Stimulated activated effector memory CD8-positive, alpha-beta T cell treated with anti-CD3 and anti-CD28 coated beads, Interleukin-12 subunit alpha, Interleukin-12 subunit beta, amount 100 ng/mL, for 72 hours (primary cell): ENCODE measurements at places on chromosomes 6 and 20.

- no peak for DNase-seq
Observed at GRCh38 chr6:138673346-138674014, 100.1 kb upstream of the CCDC28A start.

DNA sequence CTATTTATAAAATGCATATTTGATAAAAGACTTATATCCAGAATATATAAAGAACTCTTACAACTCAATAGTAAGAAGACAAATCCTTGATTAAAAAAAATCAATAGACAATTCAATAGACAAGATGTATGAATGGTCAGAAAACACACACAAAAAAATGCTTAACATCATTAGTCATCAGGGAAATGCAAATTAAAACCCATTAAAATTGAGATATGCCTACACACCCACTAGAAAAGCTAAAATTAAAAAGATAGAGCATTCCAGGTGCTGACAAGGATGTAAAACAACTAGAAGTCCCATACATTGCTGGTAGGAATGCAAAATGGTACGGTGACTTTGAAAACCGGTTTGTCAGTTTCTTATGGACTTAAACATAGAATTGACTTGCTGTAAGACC is 127.1 kb downstream of the TFAP2B start:
- DNase-seq: no peak

DNA sequence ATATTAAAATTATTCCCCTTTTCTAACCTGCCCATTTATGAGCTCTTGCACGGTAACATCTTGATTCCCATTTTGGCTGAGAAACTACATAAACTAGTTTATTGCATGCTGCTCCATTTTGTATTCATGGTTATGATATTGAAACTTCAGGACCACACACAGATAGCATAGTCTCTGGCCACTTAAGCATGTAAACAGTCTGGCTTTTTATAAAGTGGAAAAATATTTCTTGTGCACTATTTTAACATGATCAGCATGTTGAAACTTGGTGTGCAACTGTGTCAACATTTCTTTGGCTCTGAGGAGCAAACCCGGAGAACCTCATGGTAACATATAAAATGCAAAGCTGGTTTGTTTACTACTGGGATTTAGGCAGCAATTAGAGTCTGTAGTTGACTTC is 70.7 kb downstream of the SLX4IP start:
- DNase-seq: no peak

GRCh38 chr6:160330619-160331018 is 17.6 kb upstream of the SLC22A3 start:
- DNase-seq: no peak

GRCh38 chr6:163152701-163153100 is 261.8 kb upstream of the QKI start:
- DNase-seq: no peak

GRCh38 chr6:125789576-125790357 is 993 bp upstream of the NCOA7 start:
- DNase-seq: peak; percentile 82

- no peak for DNase-seq
Observed at GRCh38 chr6:25086500-25087091, 150.8 kb upstream of the RIPOR2 start.

GRCh38 chr6:159718634-159719033 is 8.7 kb upstream of the WTAP start:
- no peak for DNase-seq

DNA sequence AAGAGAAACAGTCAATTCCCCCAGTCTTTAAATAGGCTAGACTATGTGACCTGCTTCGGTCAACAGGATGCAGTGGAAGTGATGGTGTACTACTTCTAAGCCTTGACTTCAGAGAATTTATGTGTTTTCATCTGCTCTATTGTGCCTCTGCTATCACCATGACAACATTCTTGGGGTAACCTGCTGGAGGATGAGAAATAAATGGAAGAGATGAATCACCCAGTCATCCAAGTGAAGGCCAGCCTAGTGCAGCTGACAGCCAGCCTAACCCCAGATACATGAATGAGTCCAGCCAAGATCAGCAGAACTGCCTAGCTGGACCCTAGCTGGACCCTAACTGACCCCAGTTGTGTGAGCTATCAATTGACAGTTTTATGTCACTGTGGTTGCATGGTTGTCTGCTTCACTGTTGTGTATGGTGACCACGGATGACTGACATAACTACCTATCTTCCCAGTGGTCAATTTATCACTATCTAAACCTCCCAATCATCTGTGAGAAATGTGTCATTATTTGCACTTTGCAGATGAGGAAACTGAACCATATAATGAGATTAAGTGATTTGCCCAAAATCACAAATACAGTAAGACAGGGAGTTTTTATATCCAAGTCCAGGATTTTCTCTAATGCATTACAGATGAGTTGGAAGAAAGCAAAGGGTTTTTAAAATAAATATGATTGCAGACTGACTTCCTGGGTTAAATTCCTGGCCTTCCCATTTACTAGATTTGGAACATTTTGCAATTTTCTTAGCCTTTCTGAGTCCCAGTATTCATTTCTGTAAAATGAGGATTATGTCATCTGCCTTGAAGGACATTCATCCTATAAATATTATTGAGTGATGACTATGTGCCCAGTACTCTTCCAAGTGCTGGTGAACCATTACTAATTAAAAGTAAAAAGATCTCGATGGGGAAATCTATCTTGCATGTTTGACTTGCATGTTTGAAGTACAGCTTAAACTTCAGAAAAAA is 136.4 kb upstream of the PLCB4 start:
- DNase-seq: no peak

- DNase-seq: no peak
Observed at GRCh38 chr6:11423072-11423471, 114.5 kb upstream of the TMEM170B start.

GRCh38 chr20:34475979-34476736 is 40.1 kb upstream of the DYNLRB1 start:
- peak; percentile 10 for DNase-seq

DNA sequence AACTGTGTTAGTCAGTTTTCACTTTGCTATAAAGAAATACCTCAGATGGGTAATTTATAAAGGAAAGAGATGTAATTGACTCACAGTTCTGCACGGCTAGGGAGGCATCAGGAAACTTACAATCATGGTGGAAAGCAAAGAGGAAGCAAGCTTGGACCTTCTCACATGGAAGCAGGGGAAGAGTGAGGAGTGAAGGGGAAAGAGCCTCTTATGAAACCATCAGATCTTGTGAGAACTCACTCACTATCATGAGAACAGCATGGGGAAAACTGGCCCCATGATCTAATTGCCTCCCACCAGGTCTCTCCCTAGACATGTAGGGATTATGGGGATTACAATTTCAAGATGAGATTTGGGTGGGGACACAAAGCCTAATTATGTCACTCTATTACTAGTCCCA is 41.3 kb upstream of the PLAGL1 start:
- no peak for DNase-seq

GRCh38 chr20:43960231-43960630 is 45.6 kb downstream of the TOX2 start:
- DNase-seq: no peak

GRCh38 chr6:115982453-115982852 is 78.2 kb downstream of the FRK start:
- DNase-seq: no peak

DNA sequence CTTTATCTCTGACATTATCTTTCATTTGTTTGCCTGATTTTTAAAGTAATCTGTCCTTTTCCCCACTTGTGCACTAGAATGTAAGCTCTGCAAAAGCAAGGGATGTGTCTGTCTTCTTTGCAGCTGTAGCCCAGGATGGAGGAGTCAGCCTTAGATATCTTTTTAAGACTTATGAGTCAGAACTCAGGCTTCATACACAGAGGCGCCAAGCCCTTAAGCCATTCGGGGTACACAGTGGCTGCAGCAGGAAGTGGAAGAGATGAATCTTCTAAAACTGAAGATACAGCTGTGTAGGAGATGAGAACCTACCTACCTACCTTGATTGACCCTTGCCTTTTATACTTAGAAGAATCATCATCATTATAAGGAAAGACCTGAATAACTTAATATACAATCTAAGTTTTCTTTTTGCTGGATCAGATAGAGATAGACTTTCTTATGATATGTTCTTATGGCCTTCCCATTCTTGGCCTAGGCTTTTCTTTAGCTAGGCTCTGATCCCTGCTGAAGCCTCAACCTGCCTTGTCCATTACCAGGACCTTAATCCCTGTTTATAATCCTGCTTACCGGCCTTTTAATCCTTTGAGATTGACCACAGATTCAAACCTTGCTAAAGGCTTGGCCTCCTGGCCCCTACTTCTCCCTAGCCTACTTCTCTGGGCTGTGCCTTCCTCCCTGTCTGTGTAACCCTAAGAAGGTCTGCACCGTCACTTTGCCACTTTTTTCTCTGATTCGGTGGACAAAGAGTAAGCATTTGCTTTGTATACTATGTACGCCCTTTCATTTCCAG is 304.5 kb downstream of the PRL start:
- no peak for DNase-seq

DNA sequence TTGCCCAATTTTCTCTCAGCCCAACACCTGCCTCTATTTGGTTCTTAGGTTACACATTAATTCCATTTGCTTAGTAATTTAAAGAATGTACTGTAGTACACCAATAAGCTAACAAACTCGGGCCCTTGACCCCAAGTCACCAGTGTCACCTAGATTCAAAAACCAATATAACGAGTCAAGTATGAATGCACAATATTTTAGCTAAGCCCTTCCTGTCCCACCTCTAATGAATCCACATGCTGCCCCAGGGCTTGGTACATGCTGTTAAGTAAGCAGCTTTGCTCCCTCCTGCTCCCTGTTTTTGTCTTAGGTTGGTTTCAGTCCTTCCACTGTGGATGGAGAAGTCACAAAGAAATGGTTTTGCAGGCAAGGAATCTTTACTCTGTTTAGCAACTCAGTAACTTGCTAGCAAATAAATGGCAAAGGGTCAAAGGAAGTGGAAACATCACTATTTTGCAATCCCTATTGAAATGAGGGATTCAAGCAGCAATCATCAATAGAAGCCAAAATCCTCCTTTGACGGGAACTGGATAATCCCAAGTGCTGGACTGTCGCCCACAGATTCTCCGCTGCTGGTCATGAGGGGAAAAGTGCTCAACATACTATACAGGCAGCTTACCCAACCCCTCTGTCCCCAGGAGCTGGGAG is 5.0 kb upstream of the MPC1 start:
- no peak for DNase-seq

DNA sequence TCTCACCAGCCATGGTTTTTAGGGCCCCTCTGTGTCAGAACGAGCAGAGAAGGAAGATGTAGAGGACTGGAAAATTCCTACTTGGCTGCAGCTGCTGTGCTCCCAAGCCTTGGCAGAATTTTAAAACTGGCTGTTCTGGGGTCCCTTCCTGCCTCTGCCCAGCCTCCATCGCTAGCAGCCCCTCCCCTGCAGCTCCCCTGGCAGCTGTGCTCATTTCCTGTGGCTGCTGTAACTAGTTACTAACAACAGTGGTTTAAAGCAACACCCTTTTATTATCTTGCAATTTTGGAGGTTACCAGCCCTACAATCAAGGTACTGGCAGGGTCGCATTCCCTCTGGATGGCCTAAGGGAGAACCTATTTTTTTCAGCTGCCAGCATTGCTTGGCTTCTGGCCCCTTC is 3.7 kb upstream of the CST11 start:
- no peak for DNase-seq

DNA sequence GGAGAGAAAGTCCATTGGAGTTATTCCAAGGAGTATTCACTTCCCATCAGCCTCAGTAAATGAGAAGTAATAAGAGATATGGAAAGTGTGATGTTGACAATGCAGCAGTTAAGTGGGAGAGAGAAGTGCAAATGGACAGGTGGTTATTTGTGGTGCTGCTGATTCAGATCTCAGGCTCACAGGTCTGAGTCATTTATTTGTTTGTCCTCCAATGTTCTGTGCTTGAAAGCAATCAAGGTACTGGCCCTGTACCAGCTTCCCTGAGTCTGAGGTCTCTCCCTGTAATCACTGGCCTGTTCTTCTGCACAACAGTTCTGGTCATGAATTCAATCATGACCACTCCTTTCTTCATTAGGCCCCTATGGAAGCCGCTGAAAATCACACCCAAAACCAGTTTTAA is 827.7 kb downstream of the MAFB start:
- DNase-seq: no peak

DNA sequence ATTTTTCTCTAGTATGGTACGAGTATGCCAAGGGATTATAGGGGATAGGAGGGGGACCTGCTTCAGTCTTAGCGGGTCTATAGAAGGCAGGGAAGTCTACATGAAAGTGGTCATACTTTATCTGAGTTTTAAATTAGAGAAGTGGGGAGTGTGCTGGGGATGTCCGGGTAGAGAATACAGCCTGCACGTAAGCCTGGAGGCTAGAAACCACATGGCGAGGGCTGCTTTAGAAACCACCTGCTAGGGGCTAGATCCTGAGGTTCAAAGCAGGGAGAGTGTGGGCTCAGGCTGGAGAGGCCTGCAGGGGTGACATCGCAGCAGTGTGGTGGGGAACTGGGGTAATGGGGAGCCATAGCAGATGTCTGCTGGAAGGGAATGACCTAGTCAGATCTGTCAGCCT is 85.2 kb downstream of the VEGFA start:
- no peak for DNase-seq

- DNase-seq: no peak
Observed at GRCh38 chr6:143258945-143259344, 191.6 kb downstream of the ADAT2 start.

GRCh38 chr20:19777981-19778380 is 19.9 kb downstream of the RIN2 start:
- no peak for DNase-seq
